ENCODE measurements at places on chromosomes 3 and 15.
A peak's percentile ranks its signal among the peaks of the same experiment; 100 is the strongest.

DNA sequence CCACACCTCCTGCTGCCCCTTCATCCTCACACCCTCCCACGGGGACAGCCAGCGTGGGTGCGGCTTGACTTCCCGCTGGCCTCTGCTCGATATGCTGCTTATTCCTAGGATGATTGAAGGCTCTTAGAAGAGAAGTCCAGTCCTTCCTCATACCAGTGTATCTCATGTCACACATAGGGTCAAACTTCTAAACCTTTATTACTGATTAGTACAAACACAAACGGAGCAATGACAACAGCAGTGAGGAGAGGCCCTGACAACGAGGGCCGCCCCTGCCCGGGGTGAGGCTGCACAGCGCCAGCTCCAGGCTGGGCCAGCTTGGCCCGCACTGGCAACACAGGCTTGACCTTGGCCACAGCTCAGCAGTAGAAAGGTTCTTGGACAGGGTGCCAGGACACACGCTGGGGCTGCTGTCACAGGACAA lies 3.7 kb downstream of the CIB1 start:
- no peak for ATAC-seq

- no peak for ATAC-seq
Measured at GRCh38 chr15:45710657-45711056, 75.8 kb downstream of the SQOR start.

- no peak for ATAC-seq
Measured at GRCh38 chr15:38503496-38503895, 49.6 kb downstream of the FAM98B start.

- ATAC-seq, result no peak
Measured at GRCh38 chr3:14890476-14890875, 56.9 kb upstream of the NR2C2 start.

DNA sequence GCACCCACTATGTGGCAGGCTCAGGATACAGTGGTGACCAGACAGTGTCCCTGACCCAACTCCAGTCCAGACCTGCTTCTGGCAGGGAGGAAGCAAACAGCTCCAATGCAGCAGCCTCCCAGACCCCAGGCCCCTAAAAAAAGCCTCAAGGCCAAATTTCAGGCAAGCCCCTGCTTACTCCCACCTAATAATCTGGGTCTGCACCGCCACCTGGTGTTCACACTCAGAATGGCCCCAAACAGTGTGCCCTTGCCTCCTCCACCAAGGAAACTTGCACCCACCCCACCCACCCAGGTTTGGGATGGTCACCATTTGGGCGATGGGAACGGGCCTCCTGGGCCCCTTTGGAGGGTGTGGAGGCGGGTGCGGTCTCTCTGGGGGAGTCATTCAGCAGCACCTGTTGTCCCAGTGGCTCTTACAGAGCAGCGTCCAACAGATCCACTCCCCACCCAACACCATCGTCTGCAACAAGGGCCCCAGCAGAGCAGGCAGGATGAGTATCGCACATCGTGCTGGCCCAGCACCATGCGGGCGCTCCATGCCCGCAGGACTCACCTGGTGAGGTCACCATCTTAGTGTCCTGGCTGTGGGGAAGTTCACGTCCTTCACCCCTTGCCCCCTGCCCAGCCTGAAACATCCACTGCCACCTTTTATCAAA lies 17.3 kb downstream of the C3orf18 start:
- peak; percentile 82 for ATAC-seq

- no peak for ATAC-seq
Measured at GRCh38 chr3:134898181-134898754, 103.2 kb downstream of the EPHB1 start.

- ATAC-seq, result no peak
Measured at GRCh38 chr3:179286331-179286730, 35.4 kb upstream of the KCNMB3 start.

GRCh38 chr3:33057320-33058298 lies 39.3 kb downstream of the GLB1 start:
- ATAC-seq, result no peak

DNA sequence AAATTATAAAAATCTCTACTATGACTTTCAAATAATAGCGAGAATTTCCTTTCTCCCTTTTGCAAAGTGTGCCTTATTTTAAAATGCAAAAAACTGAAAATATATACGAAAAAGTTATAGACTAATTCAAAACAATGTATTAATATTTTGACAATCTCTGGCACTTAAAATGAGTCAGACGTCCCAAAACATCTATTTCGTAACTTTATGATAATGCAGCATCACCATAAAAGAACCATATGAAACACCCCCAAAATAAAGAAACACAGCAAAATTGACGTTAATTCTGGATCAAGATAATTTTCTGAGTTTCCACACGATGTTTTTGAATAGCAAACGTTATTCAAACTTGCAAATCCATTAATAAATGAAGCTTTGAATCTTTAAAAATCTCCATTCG lies 1.0 kb downstream of the COPS2 start:
- no peak for ATAC-seq

- no peak for ATAC-seq
Measured at GRCh38 chr3:196365736-196366135, 27.5 kb upstream of the TM4SF19 start.

DNA sequence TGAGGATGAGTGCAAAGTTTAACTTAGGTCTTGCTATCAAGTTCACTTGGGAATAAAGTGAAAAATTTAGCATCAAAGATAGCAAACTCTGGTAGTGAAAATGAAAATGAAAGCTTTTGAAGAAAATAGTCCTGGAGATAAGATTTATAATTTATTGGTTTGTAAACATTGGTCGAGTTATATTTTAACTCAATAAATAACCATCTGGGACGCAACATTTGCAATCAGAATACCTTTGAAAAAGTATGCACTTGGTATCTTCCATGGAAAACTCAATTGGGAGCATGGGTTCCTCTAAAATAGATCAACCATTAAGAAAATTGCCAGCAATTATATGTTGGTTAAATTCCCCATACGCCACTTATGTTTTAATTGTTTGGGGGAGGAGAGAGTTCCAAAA lies 209.5 kb downstream of the NAALADL2 start:
- no peak for ATAC-seq

- no peak for ATAC-seq
Measured at GRCh38 chr3:15708882-15709677, 88.7 kb downstream of the ANKRD28 start.

DNA sequence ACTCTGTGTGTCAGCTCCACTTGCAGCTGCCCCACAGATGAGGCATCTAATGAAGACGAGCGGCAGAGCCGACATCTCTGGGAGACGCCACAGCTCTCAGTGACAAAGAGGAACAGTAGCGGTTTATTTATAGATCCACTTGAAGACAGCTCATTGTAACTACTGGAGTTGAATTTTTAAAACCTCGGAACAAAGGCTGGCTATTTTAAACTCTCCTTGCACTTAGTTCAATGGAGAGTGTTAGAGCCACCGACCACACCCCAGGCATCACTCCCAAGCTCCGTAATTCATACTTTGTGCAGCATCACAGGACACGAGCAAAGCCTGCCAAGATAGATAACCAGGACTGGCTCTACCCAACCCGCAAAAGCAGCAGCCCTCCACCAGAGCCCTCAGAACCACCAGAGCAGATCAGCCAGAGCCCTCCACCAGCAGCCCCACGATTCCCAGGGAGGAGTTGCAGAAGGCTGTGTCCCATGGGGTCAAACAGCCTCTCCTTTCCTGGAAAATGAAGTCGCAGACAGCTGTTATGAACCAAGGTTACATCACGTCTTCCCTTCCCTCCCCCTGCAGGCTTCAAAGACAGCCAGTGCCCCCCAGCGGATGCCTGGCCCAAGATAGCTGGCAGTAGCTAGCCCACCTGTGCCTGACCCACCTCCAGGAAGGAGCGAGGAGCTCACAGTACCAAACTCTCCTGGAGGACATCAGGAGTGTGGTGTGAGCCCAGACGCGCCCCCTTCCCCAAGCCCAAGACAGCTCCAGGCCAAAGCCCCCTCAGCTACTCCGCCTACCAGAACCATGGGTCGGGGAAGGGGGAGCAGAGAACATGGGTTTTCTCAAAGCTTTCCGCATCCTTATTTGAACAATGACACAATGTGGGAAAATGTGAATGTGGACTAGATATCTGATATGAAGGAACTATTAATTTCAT lies 45.7 kb downstream of the POC1A start:
- no peak for ATAC-seq

DNA sequence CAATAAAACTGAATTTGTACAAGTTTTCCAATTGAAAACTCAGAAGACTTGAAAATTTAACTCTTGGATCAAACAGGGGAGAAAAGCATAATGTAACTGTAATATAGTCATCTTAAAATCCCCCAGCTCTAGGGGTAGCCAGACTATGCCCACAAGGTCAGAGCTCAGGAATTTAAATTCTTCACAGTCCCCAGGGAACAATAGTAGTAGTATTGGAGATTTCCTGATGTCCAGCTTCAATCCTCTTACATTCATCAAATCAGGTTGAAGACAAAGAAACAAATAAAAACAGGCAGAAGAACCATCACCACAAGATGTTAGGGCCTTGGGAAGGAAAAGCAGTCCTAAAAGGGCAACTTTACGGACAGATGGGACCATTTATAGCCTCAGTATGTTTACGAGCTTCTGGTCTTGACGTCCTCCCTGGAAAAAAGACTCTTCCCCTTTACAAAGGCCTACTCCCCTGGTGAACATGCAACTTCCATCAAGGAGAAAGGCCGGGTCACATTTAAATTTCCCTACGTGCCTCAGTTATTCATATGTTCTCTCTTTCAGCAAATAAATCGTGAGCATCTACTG lies 96.8 kb downstream of the PLCH1 start:
- no peak for ATAC-seq

GRCh38 chr15:38471974-38472373 lies 18.0 kb downstream of the FAM98B start:
- no peak for ATAC-seq

DNA sequence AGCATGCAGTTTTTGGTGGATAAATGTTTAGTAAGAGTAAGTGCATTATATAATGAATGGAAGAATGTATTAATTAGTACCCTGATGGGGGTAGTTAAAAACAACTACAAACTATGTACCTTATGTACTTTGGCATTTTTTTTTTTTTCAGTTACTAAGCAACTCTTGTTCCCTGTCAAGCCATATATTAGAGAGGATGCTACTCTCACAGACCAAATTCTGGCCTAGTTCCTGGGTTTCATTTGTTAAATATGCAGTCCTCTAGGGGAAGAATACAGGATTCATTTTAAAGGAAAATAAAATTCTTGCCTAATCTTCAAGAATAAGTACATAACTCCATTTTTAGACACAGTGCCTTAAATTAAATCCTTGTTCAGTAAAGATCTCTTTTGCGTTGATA lies 16.9 kb downstream of the FAM98B start:
- ATAC-seq, result no peak

DNA sequence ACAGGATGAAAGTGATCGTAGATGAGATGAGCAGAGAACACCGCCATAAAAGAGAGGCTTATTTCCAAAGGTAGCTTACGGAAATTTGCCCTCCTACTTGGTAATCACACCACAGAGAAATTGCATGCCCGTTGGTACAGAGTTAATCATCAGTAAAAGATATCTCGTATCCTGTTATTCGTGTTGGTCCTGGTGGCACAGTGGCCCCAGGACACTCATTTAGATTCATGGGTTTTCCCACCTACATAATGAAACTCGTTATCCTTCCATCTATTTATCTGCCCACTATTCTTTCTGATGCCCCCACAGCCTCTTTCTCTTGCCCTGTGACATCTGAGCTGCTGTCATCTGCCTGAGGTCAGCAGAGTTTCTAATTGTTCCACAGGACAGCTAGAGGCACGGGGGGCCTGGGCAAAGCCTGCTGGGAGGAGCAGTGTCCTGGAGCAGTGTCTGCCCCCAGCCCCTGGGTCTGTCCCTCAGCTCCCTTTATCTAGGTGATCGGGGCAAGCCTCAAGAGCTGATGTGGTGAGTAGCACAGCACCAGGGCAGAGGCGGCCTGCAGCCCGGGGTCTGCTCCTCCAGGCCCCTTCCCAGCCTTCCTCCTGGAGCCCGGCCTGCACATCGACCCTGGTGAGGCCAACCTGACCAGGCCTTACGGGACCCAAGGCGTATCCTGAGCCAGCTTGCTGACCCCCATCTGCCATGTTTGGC lies 42.2 kb downstream of the PXYLP1 start:
- no peak for ATAC-seq

DNA sequence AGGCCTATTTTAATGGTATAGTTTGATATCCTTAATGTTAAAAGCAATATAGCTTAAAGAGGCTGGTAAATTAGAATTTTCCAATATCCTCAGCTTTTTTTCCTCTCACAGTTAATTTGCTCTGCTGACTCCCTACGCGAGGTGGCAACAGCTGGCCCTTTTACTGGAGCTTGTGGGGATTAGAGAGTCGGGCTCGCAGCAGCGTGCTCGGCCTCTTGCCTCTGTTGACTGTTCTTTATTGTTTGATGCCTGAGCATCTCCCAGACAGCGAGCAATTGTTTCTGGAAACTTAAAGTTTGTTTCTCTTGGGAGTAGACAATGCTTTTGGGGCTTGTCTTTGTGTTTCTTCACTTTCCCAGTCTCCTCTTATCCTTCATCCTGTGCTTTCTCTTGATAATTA lies 80.8 kb downstream of the OPA1 start:
- ATAC-seq, result no peak

DNA sequence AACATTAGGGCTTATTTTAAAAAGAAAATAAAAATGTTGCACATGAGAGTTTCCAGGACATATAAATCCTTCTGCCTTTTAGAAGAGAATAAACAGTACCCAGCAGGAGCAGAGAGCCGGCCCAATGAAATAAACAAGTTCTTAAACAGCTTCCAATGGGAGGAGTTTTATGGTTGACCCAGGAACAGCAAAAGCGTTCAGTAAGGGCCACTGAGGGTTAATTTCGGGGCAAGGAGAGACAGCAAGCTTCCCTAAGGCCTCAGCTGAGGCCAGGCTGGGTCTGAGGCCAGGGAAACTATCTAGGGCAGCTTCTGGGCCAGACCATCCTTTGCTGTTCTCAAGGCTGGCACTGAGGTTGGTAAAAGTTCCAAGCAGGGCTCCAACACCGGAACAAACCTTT lies 3.4 kb downstream of the PDZRN3 start:
- no peak for ATAC-seq

DNA sequence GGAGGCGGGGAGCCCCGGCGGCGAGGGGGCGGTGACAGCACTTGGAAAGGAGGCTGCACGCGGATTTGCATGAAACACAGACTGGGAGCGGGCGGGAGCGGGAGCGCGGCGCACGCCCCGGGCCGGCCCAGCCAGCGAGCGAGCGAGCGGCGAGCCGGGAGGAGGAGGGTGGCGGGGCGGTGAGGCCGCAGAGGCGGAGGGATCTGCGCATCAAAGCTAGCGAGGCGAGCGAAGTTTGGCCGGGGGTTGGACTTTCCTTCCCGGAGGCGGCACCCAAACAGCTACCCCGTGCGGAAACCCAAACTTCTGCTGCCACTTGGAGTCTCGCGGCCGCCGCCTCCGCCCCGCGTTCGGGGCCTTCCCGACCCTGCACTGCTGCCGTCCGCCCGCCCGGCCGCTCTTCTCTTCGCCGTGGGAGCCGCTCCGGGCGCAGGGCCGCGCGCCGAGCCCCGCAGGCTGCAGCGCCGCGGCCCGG lies at the start of gene SMAD3:
TSS of gene SMAD3 (plus strand) at position 72 of the 475 bp plus-strand sequence. CDS start 553 bp downstream, outside the sequence.
- peak; percentile 87 for ATAC-seq

All from SK-N-SH treated with all-trans-retinoic acid at 6 μM for 48 hours (cell line).